ENCODE measurements at places on chromosomes 1 and 21.
A peak's percentile ranks its signal among the peaks of the same experiment; 100 is the strongest.

DNA sequence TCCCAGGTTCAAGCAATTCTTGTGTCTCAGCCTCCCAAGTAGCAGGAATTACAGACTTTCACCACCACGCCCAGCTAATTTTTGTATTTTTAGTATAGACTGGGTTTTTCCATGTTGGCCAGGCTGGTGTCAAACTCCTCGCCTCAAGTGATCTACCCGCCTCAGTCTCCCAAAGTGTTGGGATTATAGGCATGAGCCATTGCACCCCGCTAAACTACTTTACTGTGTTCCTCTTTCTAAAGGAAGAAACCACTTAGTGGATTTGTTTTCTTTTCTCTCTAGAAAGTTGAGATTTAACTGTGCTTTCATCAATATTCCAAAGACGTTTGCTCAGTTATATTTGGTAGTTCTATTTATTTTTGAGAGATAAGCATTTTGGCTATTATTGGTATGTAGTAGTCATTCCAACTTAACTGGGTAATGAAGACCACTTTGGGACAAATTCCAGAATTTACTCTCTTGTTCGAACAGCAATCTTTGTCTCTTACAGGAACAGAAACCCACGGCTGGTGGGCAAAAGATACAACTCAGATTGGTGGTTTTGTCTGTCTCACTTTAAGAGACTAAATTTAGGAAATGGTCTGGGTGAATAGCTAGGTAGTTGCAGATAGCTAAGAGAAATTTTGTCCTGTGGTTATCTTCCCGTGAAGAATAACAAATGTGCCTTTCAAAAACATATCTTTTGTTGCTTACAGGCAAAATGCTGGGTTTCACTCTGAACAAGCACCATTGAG is 103.5 kb upstream of the CD55 start:
- DNase-seq = no peak

DNA sequence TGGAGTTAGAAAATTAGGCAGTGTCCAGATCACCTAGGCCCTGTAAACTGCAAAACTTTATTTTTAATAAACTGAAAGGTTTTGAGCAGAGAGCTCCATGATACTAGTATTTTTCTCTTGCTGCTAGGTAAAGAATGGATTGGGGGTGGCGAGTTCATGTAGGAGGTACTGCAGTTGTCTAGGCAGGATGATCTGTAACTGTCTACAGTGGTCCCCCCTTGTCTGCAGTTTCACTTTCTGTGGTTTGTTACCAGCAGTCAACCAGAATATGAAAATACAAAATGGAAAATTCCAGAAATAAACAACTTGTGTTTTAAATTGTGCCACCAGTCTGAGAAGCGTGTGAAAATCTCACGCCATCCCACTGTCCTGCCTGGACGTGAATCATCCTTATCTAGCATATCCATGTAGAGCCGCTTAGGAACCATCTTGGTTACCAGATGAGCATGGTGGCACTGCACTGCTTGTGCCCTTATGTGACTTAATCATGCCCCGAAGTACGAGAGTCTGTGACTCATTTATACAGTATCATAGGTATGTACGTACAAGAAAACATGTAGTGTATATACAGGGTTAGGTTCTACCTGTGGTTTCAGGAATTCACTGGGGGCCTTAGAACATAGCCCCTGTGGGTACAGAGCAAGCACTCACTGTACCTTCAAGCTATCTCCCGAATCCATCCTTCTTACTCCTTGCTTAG is 94.2 kb downstream of the AHCTF1 start:
- no peak for DNase-seq

GRCh38 chr1:82401116-82401515 is 600.4 kb downstream of the ADGRL2 start:
- DNase-seq = no peak

DNA sequence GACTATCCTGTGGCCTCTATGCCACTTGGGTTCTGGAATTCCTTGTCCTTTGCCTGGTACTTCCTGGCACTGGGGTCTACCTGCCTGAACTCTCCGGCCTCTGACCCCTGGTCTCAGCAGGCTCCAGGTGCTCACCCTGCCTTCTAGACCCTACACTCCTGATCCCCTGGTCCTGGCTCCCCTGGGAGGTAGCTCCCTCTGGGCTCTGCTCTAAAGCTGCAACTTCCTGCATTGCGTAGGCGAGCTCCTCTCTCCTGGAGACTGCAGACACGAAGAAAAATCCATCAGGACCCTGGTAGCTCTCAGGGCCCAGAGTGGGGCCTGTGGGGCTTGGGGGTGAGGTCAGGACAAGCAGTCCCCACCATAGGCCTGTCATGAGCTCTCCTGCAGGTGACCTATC is 7.8 kb upstream of the PLEKHG5 start:
- no peak for DNase-seq

GRCh38 chr1:172410027-172410426 is 10.5 kb upstream of the C1orf105 start:
- DNase-seq = no peak

DNA sequence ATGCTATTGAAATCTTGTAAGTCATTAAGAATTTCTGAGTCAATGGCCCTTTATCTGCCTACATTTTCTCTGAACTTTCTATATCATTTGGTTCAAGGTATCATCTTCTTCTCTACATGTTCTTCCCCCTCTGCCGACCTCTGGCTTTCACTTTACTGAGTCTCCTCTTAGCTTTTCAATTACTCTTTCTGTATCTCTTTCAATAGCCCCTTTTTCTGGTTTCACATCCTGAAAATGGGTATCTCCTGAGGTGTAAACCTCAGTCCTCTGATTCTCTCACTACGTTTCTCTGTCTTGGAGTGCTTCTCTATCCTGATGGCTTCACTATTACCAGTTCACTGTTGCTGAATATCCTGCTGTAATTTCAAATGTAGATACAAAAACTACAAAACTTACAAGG is 98.9 kb downstream of the LYST start:
- DNase-seq = no peak

- no peak for DNase-seq
These were observed 31.7 kb upstream of the BACE2 start for GRCh38 chr21:41136286-41136685.

GRCh38 chr1:213274140-213274539 is 223.1 kb downstream of the RPS6KC1 start:
- no peak for DNase-seq

GRCh38 chr1:29254346-29254745 is 18.0 kb downstream of the PTPRU start:
- DNase-seq = no peak

DNA sequence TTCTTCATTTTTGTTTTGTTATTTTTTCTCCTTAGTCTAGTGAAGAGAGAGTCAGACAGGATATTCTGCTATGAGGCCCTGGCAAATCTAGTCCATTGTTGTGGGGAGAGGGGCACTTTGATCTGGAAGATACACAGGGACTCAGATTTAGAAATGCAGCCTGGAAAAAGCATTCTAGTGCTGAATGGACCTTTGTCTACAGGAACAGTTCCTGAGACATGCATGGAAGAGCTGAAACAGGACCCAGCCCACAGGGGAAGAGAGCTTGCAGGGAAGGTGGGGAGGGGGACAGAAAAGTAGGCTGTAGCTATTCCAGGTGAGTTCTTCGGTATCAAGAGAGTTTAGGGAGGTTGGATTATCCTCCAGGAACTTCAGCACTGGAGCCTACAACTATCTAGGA is 98.5 kb downstream of the AKT3 start:
- DNase-seq = no peak

- no peak for DNase-seq
These were observed 583.2 kb upstream of the B3GALT2 start for GRCh38 chr1:193769651-193770050.

GRCh38 chr1:233113009-233113879 is 162.8 kb downstream of the NTPCR start:
- DNase-seq = peak; percentile 98

- DNase-seq = no peak
These were observed 186.1 kb downstream of the NTNG1 start for GRCh38 chr1:107326824-107327445.

Measured in vagina (tissue), 2 donors.